ENCODE measurements at places on chromosomes 2 and 18. TPM values are rescaled to one million over a fixed set of nuclear protein-coding genes. Genes with fewer than 3 reads are reported as not detected.

The TDRD15 gene
- polyA plus RNA-seq: not detected

DNA sequence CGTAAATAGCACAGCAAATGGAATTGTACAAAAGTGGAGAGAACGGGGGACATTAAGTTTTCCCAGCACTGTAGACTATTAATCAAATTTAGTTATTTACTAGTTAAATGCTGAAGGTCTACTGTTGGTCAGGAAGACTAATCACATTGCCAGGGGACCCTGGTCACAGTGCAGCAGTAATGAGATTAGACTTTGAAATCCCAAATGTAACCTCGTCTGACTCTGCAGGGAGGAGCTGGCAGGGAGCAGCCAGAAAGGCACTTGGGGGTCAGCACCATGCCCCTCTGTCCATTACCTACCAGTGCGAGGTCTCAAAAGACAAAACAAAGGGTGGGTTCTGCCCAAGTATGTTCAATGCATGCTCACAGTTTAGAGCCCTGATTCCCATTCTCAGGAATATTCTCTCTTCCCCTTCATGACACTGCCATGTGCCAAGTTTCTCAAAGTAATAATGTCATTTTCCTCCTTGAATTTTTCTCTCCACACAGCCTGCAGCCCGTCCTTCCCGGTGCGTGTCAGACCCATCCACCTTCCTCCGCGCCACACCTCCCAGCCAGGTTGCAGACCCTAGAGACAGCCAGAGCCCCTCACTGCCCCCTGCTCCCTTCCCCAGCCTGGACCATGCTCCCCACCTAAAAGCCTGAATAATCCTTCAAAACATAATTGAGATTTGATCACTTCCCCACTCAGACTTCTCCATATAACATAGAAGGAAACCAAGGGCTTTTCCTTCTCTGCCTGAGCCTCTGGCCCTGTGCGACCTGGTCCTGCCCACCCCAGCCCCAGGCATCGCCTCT is 52.5 kb downstream of the TMEM18 start:
- DNase-seq: no peak

The MROH2A gene
- polyA plus RNA-seq: 0.11 TPM

The CCL20 gene
- 0.60 TPM for polyA plus RNA-seq
